ENCODE measurements at places on chromosomes 7 and 10. TPM values are rescaled to one million over a fixed set of nuclear protein-coding genes. Genes with fewer than 3 reads are reported as not detected.

Gene HDAC9
- total RNA-seq = 5.4 TPM

Gene OR2A1
- total RNA-seq = 0.84 TPM

Gene LIPK
- 20.6 TPM for total RNA-seq

Gene CALHM1
- total RNA-seq = not detected

Gene C10orf105
- total RNA-seq = 0.06 TPM

Gene TMEM130
- not detected for total RNA-seq

Gene FASTK
- 80.7 TPM for total RNA-seq

Gene SFRP4
- 0.15 TPM for total RNA-seq

Gene PLEKHS1
- 0.36 TPM for total RNA-seq

Gene FAM20C
- 19.8 TPM for total RNA-seq

Gene ANXA8L1
- total RNA-seq = 309 TPM

Gene CHST12
- total RNA-seq = 27.4 TPM
